ENCODE measurements at places on chromosomes 1 and 21.

GRCh38 chr1:9730096-9730901, 78.8 kb downstream of the PIK3CD start:
- ATAC-seq = no peak

DNA sequence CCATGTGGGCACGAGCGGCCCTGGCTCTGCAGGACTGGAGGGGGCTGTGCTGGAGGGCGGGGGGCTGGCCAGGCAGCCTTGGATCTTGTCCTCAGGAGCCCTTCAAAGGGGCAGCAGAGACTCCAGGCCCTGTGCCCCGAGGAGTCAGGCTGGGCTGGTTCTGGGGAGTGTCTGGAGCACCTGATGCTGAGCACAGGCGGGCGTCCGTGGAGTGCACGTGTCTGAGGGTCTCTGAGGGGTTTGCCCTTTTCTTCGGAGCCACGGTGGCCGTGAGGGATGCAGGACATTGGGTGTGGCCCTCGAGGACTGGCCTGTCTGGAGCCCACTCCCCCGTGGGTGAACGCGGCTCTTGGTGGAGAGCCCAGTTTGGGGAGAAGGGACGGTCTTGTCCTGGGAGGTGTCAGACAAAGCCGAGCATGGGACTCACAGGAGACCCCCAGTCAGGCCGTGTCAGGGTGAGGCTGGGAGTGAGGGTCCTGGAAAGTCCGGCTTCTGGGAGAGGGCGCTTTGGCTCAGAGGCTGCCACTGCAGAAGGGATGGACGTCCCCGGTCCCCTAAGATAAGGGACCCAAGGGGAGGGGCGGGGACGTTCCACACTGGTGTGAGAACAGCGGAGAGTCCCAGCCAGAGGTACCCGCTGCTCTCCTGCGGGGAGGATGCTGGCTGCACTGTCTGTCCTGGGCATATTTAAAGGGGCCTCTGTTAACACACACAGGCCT, 60.8 kb downstream of the COL18A1 start:
- ATAC-seq = no peak

GRCh38 chr1:203558064-203558760, 64.3 kb downstream of the OPTC start:
- ATAC-seq = peak; percentile 90

- no peak for ATAC-seq
Measured at GRCh38 chr1:162446946-162447345, 35.0 kb upstream of the SH2D1B start.

DNA sequence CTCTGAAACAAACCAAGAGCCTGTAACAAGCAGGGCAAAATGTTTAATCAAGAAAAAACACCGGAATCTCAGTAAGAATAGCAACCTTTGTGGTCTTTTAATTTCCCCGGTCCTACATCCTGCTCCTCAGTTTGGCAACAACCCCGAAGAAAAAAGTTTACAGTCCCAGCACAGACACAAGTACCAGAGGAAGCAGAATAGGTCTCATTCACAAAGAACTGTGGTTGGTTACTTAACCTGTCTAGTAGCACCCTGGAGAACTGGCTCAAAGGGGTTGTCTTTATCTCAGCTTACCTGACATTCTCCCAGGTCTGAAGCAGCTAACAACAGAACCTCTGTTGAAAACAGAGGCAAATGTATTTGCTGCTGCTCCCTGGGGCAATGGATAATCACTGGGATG, 399.3 kb downstream of the AJAP1 start:
- ATAC-seq = no peak

DNA sequence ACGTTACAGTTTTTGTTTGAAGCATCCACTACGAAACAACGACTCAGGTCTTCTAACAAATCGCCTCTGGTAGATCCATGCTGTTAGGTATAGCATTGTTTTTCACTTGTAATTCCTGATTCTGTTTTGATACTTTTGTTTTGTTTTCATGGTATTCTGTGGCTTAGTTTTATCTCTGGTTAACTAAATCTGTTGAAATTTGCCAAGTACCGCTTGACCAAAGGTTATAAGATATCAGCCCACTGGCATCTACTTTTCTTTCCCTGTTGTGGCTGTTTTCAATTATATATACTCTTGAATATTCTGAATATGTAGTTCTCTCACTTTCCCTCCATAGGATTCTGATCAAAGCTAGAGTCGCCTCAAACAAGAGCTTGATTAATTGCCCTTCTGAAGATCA, 274.8 kb upstream of the C1orf105 start:
- ATAC-seq = no peak

- no peak for ATAC-seq
Measured at GRCh38 chr1:35717911-35718476, 690 bp downstream of the C1orf216 start.

DNA sequence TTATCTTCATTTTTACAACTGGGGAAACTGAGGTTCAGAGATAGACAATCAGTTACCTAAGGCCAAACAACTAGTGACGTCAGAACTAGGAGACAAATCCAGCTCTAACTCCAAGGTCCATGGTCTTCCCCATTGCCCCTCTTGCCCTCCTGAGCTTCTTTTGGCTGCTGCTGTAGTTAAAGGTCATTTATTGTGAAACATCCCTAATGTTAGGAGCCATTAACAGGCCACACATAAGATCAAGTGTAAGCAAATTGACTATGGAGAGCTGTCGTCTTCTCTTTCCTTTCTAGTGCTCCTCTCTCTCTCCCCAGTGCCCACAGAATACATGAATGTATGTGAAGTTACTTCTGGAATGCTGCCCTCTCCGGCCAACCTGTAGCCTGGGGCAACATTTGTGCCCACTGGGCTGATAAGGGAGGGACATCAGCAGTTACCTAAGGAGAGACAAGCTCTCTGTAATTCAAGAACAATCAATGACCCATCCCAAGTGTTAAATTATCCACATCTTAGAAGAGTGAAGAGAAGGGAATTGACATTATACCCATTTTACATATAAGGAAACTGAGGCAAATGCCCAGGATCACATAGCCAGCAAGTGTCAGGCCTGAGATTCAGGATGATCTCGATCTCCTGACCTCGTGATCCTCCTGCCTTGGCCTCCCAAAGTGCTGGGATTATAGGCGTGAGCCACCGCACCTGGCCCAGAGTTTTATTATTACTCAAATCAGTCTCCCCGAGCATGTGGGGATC, 40.1 kb downstream of the PTAFR start:
- no peak for ATAC-seq

DNA sequence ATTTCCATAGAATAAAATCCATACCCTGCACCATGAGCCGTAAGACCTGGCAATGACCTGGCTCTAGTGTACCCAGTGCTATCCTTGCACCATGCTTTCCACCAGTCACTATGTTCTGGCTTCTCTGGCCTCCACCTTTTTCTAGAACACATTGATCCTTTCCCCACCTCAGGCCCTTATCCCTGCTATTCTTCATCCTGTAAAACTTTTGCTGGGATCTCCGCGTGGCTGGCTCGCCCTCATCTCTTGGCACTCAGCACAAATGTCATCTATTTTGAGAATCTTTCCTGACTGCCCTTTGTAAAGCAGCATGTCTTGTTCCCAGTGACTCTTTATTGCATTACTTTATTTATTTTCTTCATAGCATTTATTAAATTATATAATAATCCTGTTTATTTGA, 169.8 kb upstream of the B3GALT2 start:
- no peak for ATAC-seq

GRCh38 chr1:213988507-213989001, 781 bp downstream of the PROX1 start:
- no peak for ATAC-seq

DNA sequence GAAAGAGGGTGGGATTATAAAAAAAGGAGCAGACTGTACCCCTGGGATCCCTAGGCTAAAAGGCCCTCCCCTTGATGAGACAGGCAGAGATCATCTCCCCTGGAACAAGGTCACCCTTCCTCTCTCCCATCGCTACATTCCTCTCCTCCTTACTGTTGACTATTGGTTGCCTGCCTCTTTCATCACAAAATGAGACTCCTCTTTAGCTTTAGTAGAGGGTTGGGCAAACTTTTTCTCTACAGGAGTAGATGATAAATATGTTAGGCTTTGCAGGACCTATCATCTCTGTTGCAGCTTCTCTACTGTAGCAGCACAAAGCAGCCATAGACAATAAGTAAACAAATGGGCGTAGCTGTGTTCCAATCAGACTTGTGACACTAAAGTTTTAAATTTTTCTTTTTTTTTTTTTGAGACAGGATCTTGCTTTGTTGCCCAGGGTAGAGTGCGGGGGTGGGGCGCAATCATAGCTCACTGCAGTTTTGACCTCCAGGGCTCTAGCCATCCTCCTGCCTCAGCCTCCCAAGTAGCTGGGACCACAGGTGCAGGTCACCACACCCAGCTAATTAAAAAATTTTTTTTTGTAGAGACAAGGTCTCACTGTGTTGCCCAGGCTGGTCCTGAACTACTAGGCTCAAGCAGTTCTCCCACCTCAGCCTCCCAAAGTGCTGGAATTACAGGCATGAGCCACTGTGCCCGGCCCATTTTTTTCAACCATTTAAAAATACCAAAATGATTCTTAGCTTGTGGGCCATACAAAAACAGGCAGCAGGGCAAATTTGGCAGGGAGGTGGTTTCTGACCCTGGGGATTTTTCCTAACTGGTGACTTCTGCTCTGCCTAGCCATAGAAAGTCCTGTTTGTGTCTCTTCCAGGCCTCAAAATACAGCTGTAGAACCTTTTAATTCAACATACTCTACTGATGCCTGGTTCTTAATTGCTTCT, 15.1 kb downstream of the MCL1 start:
- ATAC-seq = no peak

DNA sequence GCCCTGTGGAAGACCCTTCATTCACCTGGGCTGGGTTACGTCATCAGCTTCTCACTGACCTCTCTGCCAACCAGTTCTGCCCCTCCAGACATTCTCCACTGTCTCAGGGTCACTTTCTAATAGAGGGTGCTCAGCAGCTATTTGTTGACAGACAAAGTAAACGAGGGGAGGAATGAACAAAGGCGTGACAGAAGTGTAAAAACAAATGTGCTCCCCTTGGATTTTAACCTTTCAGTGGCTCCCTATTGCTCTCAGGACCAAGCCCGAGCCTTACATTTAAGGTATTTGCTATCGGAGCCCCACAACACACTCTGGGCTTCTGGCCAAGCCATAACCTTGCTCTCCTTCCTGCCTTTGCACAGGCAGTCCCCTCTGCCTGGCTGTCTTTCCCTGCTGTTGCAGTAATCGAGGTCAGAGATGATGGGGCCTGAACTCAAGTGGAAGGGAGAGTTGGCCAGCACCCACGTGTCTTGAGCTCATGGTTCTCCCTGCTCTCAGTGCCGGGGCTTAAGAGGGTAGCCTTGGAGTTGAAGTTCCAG, 9.3 kb upstream of the MARCKSL1 start:
- ATAC-seq = no peak

DNA sequence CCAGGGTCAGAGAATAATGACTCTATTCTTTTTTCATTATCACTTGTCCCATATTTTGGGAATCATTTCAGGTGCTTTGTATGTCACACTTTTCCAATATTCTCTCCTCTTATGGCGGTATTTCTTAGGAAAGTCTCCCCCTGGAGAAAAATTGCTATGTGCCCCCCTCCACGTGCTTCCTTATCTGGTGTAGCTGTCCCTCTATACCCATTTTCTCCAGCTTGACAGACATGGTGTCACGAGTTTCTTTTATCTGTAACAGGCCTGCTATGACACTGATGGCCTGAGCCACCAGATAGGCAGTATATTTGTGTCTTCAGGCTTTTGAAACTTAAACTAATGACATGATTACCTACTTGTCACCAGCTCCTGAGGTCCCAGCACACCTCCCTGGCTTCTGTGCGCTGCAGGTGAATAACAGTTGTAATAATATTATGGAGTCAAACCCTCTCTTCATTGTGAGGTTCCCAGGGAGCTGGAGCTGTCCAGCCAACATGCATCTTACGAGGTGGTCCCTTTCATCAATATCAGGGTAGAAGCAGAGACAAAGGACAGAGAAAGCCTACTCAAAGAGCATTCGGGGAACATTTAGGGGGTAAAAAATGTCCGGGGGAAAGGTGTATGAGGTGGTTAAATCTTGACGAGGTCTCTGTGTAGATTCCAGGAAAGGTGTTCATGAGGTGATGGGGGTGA, 71.2 kb upstream of the DUSP10 start:
- ATAC-seq = no peak

DNA sequence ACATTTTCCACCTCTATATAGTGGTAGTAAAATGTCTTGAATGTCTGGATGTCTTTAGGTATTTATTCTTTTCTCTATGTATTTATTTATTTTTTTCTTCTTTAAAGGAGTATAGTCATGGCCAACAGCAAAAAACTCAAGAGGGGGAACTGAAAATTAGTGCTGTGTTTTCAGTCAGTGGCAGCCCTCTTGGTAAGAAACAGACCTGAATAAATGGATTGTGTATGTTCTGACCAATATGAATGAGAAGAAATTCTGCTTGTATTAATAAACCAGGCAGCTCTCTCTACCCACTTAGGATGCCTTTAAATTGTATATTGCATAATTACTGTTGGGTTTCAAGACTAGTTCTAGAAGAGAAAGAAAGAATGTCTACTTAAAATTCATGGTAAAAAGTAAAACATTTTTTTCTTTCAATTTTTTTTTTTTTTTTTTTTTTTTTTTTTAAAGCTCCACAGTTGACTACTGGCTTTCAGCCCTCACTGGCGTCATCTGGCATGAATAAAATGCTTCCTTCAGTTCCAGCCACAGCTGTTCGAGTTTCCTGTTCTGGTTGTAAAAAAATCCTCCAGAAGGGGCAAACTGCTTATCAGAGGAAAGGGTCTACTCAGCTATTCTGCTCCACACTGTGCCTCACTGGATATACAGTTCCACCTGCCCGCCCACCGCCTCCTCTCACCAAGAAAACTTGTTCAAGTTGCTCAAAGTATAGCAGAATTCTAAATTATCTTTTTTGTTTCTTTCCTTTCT, 101.6 kb downstream of the ZMYM4 start:
- no peak for ATAC-seq

GRCh38 chr1:44788120-44788860, at the start of gene BEST4:
Gene BEST4, minus strand, starts transcription at chr1:44788170. Its CDS starts 465 bp downstream, at chr1:44787705.
- ATAC-seq = no peak

- peak; percentile 86 for ATAC-seq
Measured at GRCh38 chr1:246492611-246493245, 14.4 kb downstream of the SMYD3 start.

DNA sequence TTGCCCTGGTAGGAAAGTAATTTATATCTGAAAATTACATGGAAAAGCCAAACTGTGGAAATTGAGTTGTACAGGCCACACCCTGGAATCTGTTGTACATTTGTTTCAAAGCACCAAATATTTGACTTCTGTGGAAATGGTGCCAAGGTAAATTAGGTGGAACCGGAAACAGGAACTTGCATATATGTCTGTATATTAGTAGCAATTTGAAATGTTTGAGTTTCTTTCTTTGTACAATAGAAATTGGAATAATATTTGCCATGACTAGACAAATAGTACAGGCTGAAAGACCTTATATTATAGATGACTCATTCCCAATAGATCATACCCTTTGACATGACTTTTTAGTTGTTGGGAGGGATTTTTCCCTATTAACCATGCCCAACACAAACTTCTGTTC, 10.5 kb upstream of the TAF1A start:
- ATAC-seq = no peak

DNA sequence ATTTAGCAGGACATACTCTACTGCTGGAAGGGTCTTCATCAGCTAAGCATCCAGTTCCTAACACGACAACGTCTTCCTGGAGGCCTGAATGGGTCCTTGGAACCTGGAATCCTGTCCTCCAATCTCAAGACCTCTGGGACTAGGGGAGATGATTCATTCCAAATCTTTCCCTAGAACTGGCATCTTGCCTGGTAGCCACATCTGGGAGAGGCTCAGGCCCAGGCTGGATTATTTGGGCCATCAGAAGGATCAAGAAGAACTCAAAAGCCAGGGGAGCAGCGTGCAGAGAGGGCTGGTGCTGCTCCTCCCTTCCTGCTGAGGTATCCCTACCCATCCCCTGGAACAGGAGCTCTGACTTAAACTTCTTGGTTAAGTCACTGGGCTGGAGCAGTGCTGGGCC, 2.8 kb upstream of the PHLDA3 start:
- peak; percentile 2 for ATAC-seq

- ATAC-seq = peak; percentile 64
Measured at GRCh38 chr1:236395230-236395946, 1.3 kb downstream of the EDARADD start.

All from esophagus mucosa (tissue), 1 donor.